Midbrain (tissue), 1 donor: ENCODE measurements at places on chromosomes 2 and 18.

DNA sequence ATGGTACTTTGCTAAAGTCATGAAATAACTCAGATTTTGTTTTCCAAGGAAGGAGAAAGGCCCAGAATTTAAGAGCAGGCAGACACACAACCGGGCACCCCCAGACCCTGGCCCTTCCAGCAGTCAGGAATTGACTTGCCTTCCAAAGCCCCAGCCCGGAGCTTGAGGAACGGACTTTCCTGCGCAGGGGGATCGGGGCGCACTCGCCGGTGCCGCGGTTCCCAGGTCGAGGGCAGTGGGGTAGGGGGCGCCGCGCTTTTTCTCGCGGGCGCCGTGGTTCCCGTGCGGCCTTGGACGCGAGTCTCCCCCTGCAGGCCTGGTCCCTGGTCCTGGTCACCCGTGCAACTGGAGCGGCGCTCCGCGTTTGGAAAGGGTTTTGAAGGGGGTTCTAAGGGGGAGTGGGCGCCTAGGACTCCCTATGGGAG, 1.2 kb downstream of the ZNF236 start:
- no peak for DNase-seq

GRCh38 chr2:241890524-241891235, 21.2 kb downstream of the RTP5 start:
- no peak for DNase-seq

DNA sequence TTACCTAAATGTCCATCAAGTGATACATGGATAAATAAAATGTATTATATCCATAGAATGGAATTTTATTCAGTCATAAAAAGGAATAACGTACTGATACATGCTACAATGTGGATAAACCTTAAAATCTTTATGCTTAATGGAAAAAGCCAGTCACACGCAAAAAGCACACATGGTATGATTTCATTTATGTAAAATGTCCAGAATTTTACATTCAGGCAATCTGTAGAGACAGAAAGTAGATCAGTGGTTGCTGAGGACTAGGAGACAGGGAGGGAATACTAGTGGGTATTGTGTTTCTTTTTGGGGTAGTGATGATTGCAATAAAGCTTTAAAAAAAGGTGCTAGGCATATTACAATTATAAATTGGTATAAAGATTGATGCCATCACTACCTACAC, 30.7 kb upstream of the CD302 start:
- no peak for DNase-seq

- DNase-seq = peak; percentile 53
Measured at GRCh38 chr18:58842978-58843687, 21.5 kb upstream of the ZNF532 start.

DNA sequence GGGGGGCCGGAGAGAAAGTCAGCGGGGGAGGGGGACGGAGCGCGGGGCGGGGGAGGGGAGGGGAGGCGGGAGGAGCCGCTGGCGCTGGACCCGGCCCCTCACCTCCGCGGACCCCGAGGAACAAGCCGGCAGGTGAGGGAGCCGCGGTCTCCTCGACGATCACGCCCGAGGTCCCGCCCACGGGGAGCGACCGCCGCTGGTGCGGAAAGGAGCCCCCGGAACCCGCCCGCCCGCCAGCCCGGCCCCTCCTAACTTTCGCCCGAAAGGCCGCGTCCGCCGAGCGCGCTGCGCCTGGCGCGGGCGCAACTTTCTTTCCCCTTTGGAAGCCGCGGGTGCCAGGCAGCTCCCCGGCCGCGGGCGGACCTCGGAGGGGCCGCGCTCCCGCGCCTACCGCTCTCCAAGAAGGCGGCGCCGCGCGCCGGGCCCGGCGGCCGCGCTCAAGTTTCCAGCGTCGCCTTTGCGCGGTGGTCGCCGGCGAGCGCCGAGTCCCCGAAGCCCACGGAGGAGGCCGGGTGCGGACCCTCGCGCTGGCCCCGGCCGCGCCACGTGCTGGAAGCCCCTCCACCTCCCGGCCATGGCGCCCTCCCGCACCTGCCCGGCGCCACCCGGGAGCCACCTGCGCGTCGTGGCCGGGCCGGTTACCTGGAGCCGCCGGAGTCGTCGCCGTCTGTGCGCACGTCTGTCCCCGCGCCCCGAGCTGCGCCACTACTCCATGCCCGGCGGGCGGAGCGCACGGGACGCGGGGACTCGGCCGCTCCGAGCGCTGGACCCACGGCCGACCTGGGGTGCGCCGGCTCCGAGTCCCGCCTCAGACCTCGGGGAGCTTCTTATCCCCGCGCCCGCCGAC, at the start of gene ALKAL2:
Gene ALKAL2 (minus strand): TSS at position 181 of the 847 bp plus-strand sequence. CDS start 256 bp downstream, outside the sequence.
- no peak for DNase-seq

DNA sequence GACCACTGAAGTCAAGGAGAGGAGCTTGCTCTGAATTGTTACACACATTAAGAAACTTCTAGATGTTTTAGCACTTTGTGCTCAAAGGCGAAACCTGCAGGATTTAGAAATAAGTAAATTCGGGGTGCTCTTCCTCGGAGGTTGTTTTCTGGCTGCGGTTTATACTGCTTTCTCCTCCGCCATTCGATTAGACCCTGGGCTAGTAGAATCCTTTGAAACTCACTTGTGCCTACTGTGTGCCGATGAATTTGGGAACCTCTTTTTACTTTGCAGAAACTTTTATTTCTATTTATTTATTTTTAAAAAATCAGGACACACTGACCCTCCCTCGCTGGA, 3.5 kb downstream of the MEIS1 start:
- DNase-seq = no peak

GRCh38 chr2:25042321-25043240, 705 bp downstream of the EFR3B start:
- peak; percentile 59 for DNase-seq

- DNase-seq = no peak
Measured at GRCh38 chr2:9418746-9419145, 4.6 kb downstream of the ITGB1BP1 start.

GRCh38 chr2:173874003-173874893, 90.9 kb downstream of the SP3 start:
- no peak for DNase-seq

GRCh38 chr18:33710269-33710668, 132.2 kb downstream of the ASXL3 start:
- DNase-seq = no peak

DNA sequence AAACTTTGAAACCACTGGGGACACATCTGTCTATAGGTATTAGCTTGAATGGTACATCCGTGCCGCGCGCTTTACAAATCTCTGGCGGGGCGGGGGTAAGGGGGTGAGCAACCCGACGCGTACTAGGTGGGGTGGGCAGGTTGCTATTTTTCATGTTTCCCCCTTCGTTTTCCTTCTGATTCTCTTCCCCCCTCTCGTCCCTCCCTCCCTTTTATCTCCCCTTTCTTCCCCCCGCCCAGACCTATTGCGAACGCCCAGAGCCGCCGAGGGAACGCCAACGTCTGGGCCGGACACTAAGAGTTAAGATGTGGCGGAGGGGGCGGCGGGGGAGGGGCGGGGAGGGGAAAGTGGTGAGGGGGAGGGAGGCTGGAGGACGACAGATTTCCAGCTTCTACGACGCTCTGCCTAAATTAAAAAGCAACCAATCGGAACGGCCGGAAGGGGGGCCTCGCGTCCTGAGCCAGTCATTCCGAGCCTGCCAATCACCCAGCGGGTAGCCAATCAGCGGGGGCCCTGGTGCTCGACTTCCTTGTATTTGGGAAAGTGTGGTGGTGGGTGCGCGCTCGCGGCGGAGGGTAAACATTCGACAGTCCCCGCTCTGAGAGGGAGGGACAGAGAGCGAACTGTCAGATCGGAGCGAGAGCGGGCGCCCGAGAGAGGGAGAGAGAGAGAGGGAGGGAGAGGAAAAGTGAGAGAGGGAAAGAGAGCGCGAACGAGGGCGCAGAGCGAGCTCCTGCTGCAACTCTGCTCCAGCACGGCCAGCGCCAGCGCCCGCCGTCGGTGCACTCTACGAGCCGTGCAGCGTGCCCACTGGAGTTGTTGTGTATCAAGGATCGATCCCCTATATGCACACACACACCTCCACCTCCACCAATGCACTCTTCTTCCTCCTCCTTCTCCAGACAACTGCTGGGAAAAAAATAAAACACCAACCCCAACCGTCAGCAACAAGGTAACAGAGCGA, at the start of gene POU3F3:
Gene POU3F3 (plus strand): TSS at position 582 of the 964 bp plus-strand sequence. CDS start 1,396 bp downstream, outside the sequence.
- DNase-seq = peak; percentile 100

GRCh38 chr2:64419596-64420165, 34.3 kb upstream of the LGALSL start:
- DNase-seq = no peak

GRCh38 chr2:65057391-65058052, 1.3 kb downstream of the CEP68 start:
- no peak for DNase-seq

DNA sequence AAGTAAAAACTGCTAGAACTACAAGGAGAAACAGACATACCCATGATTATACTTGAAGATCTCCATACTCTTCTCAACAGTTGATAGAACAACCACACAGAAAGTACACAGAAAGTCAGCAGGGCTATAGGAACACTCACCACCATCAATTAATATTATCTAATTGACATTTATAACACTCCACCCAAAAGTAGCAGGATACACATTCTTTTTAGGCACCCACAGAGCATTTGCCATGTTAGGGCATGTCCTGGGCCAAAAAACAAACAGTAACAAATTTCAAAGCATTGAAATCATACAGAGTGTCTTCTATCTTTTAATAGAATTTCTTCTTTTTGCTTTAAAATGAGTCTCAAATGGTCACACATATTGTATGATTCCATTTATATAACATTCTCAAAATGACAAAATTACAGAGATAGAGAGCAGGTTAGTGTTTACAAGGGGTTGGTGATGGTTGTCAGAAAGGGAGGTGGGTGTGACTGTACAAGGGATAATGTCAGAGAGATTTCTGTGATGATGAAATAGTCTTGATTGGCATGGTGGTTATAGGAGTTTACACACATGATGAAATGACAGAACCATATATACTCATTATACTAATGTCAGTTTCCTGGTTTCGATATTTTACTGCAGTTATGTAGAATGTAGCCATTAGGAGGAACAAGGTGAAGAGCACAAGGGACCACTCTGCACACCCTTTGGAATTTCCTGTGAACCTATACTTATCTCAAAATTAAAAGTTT, 82.8 kb downstream of the NCK2 start:
- no peak for DNase-seq

- no peak for DNase-seq
Measured at GRCh38 chr2:222115296-222115695, 183.5 kb downstream of the PAX3 start.

GRCh38 chr2:235643680-235644511, 150.1 kb downstream of the AGAP1 start:
- peak; percentile 26 for DNase-seq

GRCh38 chr2:178998539-178998938, 51.4 kb downstream of the CCDC141 start:
- no peak for DNase-seq

- DNase-seq = no peak
Measured at GRCh38 chr2:214547931-214548330, 137.1 kb downstream of the VWC2L start.

GRCh38 chr2:79831961-79832360, 319.1 kb downstream of the CTNNA2 start:
- peak; percentile 49 for DNase-seq

GRCh38 chr2:36351736-36352349, 3.7 kb upstream of the CRIM1 start:
- peak; percentile 71 for DNase-seq

- no peak for DNase-seq
Measured at GRCh38 chr2:137638932-137639331, 325.3 kb upstream of the HNMT start.

GRCh38 chr2:153404792-153405191, 73.8 kb downstream of the RPRM start:
- DNase-seq = no peak

GRCh38 chr2:147490401-147491261, 354.2 kb upstream of the ACVR2A start:
- DNase-seq = no peak

GRCh38 chr18:75410611-75411010, 16.9 kb downstream of the SMIM21 start:
- no peak for DNase-seq

DNA sequence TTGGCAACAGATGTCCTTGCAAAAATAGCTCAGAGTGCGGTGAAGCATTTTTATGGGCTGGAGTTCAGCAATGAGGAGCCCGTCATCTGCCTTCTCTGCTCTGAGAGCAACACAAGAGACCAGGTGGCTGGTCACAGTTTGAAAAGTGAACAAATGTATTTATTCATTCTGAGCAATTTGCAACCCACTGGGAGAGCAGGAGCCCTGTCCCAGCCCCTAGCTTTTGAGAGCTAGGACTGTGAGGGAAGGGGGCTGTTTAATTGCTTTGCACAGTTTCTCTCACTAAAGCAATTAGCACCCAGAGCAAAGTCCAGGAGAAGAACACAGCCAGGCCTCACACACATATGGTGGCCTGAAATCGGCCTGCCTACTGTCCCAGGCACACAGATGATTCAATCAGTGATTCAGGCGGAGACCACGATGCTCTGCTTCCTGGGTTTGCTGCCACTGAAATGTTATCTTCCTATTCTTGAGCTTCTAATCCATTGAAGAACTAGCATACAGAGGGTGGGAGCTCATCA, 646.1 kb upstream of the ACVR2A start:
- no peak for DNase-seq

DNA sequence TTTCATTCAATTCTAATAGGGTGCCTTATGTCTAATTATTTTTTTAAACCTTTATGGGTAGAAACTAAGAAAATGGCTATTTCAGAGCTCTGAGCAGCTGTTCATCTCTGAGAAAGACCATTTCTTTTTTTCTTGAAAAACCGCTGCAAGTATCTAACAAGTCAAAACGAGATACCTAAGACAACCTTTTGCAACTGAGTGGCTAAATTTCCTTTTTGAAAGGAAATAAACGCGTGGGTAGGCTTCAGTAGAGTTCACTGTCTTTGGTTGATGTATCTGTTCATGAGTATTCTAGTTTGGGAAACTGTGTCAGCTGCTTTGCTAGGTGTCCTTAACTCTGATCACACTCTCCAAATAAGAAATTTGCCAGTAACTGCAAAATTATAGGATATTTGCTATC, 104.3 kb upstream of the LINC00305 start:
- DNase-seq = no peak
